ENCODE measurements at places on chromosomes 16 and 17.

DNA sequence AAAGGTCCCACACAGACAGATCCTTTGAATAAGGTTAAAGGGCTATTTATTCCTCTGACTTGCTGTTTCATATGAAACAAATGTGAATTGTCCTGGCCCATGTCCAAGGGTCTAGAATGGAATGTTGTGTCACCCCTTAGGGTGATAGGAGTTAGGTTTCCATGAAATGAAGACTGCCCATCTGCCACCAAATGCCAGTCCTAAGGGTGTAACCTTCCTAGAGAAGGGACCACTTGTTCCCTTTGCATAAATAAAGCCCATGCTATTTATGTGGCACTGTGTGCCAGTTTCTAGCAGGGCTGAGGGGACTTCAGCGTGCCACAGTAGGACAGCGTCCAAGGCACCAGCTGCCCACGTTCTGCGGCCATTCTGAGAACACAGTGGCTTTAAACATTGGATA, 171.3 kb downstream of the ABCA8 start:
- DNase-seq, result no peak

DNA sequence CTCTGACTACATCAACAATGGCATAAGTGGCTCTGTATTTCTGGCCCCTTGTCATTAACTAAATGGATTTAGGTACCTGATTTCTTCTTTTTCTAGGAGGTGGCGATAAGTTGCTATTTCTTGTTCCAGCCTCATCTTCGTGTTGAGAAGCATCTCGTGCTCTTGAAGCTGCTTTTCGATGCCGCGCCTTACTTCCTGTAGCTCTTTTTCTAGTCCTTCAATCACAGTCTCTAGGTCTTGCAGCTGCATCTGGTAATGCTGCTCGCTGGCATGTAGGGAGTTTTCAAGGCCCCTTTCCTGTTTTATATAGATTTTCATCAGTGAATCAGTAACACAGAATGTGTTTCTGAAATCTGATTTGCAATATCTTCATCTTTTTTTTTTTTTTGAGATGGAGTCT, 5.1 kb downstream of the KRT222 start:
- no peak for DNase-seq

DNA sequence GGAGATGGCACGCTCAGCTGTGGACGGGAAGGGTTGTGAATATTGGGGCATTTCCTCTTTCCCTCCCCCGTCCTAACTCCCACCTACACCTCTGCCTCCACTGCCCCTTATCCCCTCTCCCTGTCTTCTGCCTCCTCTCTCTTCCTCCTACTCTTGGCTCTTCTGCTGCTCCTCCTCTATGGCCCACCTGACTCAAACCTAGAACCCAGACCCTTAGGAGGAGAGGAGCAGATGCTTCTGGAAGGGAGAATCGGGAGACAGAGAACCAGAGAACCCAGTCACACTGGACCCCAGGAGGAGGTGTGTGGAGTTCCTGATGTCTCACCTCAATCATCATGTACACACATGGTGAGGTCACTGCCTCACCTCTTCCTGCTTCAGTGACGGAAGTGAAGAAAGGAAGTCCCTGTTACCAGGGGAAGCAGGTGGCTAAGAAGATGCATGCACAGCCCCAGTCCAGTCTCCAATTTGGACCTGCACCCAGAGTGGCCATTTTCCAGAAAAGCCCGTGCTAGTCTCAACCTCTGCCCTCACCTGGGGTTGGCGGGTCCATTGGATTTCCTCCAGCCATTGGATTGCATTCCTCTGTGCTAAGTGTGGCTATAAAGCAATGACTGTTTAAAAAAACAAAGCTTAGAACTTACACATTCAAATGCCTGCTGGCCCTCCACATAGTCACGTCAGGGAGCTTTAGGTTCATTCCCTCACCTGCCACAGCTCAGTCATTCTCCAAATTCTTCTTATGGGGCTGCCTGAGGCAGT, 4.0 kb downstream of the RNF222 start:
- no peak for DNase-seq

DNA sequence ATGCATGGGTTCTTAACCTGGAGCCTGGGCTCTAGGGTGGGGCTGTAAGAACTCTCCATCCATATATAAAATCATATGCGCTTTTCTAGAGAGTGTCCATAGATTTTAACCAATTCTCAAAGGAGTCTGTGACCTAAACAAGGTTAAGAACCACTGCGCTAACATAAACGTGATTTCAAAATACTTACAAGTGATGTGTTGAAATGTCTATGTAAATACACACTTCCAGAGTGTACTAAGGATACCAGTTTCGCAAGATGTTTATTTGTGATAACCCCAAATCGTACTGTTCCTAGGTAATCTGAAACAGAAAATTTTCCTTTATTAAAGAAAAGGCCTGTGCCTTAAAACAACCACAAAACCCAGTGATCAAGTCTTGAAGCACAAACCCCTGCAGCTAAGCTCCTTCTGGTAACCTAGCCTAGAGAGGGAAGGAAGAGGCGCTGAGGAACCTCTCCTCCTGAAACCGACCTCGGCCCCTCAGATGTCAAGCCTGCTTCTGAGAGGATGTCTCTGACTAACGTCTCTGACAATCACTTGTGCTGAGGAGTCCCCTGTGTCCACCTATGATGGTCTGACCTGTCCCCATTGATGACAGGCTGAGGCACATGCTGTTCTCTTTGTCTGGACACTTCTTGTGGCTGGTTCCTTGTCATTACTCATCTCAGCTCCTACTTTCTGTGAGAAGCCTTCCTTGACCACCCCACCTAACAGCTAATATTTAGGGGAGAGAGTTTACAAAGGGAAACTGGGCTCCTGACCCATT, 32.2 kb downstream of the SNN start:
- no peak for DNase-seq

GRCh38 chr17:73228748-73229236, 32.9 kb downstream of the CPSF4L start:
- peak; percentile 67 for DNase-seq

- DNase-seq, result no peak
These were observed 7.9 kb upstream of the C17orf58 start for GRCh38 chr17:68004201-68004600.

DNA sequence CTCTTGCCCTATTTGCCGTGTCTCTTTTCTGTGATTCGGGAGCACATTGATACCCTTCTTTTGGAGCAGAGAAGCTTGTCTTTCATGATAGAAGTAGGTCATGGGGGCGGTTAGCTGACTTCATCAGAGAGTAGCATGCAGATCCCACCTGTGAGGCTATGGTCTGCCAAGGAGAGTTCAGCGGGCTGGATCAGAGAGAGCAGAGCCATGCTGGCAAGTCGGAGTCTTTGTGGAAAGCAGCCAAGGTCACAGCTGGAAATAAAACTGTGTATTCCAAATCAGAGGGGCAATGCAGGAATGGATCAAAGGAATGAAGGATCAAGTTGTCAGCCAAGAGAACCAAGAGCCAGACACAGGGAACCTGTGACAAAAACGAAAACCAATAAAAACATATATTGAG, 595.9 kb downstream of the WWOX start:
- no peak for DNase-seq

DNA sequence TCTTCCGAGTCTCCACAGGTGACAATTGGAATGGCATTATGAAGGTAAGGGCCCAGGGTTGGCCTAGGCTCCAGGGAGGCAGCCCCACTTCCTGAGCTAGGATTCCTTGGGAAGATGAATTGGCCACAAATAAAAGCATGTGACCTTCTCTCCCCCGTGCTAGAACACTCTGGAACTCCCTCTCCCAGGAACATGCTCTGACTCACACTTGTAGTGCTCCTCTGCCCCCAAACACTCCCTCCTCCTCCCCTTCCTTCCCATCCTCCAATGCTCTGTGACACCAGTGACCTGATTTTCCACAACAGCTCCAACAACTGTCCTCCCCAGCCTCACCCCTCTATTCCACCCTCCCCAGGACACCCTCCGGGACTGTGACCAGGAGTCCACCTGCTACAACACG, 16.4 kb upstream of the ABCC3 start:
- DNase-seq, result no peak

- no peak for DNase-seq
These were observed 678.9 kb downstream of the WWOX start for GRCh38 chr16:78778101-78779004.

DNA sequence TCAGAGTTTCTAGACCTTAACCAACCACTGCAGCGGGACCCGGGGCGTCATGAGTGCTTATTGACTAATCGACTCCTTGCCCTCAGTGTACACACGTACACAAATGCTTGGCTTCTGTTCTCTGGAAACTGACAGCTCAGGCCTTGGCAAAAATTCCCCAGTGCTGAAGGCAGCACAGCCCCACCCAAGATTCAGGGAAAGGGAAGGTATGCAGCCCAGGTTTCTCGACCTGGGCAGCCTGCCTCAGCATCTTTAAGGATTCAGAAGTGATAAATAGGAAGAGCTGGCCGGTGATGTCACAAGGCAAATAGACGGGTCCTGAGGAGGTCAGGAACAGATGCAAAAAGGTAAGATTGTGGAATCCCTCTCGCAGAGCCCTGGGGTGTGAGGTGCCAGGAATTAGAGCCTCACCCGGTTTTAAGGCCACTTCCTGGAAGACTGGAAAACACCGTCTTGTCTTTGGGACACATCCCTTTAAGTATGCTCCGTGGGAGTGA, 9.0 kb upstream of the CDH3 start:
- DNase-seq, result peak; percentile 46

DNA sequence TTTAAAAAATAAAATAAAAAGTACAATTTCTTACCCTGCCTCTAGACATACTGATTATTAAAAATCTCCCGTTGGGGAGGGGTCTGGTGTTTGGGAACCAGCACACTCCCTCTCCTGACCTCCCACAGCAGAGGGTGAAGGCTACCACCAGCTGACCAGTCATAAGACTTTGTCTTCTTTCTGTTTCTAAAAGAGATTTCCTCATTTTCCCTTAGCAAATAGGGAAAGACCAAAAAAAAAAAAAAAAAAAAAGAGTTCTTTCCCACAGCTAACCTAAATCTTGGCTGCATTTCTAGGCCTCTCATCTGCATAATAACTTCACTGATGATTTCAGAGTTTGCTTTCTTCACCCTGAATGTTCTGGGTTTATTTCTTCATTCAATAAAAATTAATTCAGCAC, 30.3 kb downstream of the CDK5RAP3 start:
- no peak for DNase-seq

DNA sequence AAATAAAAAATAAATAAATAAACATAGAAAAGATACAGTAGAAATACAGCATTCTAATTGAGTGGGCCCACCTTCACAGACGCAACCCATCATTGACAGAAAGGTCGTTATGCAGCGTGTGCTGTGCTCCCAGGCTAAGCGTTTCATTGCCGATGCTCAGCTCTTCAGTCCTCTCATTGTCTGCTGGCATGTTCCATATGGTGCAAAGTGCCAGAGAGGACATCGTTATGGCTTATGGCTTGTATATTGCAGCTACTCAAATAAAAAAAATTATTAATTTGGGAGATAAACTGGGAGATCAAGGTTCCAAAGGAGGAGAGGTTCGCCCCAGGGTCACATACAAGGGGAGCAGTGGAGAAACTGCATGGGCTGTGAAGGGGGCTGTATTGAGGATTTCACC, 11.3 kb upstream of the UBALD2 start:
- no peak for DNase-seq

DNA sequence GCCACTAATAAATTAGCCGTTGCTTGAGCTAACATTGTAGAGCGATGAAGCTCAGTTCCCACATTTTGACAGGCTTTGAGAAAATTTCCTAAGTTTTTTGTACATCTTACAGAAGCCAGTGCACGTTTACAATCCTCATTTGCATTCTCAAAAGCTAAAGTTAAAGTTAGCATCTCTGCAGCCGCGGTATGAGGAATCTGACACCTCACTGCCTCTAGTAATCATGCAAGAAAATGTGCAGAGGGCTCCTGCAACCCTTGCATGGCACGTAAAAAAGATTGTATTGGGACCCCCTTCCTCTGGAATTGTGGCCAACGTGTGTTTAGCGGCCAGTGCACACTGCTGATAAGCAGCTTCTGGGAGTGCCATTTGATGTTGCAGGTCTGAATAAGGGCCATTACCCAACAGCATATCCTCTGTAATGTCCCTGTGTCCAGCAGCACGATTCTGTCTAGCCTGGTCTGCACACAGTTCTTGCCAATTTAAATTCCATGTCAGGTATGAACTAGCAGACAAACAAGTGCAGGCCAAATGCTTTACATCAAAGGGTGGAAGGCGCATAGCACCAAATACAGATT, 12.4 kb upstream of the ZNF689 start:
- no peak for DNase-seq

DNA sequence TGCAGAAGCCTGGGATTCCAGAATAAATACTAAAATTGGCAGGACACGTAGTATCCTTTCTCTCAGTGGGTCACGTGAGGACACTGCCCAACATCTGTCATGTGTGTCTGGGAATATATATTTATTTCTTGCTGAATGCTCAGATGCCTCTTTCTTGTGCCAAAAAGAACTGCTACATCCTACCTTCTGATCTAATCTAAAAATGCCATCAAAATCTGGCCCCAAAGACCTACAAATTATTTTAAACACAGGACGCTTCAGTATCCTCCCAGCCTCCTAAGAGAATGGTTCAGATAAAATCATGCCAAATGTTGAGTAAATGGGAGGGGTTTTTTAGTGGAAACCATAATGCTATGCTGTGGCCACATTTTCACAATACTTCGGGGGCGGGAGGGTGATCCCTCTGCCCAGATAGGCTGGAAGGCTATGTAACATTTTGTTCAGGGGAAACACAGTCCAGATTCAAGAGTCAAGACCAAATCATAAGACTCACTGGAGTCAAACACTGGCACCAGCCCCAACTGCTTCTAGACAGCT, 22.9 kb upstream of the CORO6 start:
- peak; percentile 72 for DNase-seq

- no peak for DNase-seq
These were observed 2.3 kb downstream of the DLG4 start for GRCh38 chr17:7217113-7217987.

DNA sequence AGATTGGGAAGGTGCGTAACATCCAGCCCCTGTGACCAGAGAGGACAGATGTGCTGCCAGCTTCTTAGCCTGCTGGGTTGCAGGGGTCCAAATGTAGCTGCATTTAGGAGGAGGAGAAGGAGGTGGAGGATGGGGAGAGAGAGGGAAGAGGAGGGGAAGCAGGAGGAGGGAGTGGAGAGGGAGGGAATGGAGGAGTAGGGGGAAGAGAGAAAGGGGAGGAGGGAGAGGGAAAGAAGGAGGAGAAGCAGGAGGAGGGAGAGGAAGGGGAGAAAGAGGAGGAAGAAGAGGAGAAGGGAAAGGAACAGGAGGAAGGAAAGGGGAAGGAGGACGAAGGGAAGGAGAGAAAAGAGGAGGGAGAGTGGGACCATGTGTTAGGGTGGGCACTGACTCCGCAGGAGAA, 108.6 kb downstream of the ABCC12 start:
- no peak for DNase-seq
